ENCODE measurements at places on chromosomes 16 and 17.
A peak's percentile ranks its signal among the peaks of the same experiment; 100 is the strongest.

GRCh38 chr17:76262732-76263344 is 2.3 kb upstream of the UBALD2 start:
- no peaks in the 10 kb centered on the region for H3K27me3 ChIP-seq
- no peak overlapping the region for H3K4me3 ChIP-seq
- H3K36me3 ChIP-seq, result peaks cover 20% of the 10 kb centered on the region
- no peak overlapping the region for H3K27ac ChIP-seq
- peaks cover 2% of the 10 kb centered on the region for H3K4me1 ChIP-seq
- DNase-seq, result no peak

DNA sequence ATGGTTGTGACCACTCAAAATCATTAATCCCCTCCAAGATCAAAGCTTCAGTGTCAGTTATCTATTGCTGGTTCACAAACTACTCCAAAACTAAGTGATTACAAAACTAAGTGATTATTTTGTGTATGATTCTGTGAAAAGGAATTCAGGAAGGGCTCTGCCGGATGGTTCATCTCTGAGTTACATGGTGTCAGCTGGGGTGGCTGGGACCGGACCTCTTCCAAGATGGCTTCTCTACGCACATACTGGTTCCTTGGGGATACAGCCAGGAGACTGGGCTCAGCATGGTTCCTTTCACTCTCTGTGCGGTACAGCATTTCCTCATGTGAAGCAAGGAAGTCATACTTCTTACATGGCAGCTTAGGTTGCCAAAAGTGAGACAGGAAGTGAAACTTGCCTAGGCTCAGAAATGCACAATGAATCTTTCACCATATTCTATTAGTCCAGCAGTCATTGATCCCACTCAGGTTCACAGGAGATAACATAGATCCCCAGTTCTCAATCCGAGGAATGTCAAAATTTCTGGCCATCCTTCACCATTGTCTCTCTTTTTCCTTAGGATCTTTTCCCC is 97.9 kb upstream of the IRX6 start:
- peaks cover 24% of the 10 kb centered on the region for H3K27me3 ChIP-seq
- DNase-seq, result no peak
- no peak overlapping the region for H3K27ac ChIP-seq
- H3K4me3 ChIP-seq, result no peak overlapping the region

- no peaks in the 10 kb centered on the region for H3K27me3 ChIP-seq
- H3K4me1 ChIP-seq, result no peaks in the 10 kb centered on the region
- H3K27ac ChIP-seq, result no peak overlapping the region
- DNase-seq, result no peak
- no peaks in the 10 kb centered on the region for H3K36me3 ChIP-seq
These were observed 538.3 kb downstream of the NPIPA7 start for GRCh38 chr16:16917191-16917785.

GRCh38 chr17:10210151-10210574 is 11.8 kb upstream of the GAS7 start:
- H3K36me3 ChIP-seq, result no peaks in the 10 kb centered on the region
- peak; percentile 61 for DNase-seq
- H3K27ac ChIP-seq, result no peak overlapping the region
- H3K4me3 ChIP-seq, result no peak overlapping the region
- no peaks in the 10 kb centered on the region for H3K27me3 ChIP-seq

DNA sequence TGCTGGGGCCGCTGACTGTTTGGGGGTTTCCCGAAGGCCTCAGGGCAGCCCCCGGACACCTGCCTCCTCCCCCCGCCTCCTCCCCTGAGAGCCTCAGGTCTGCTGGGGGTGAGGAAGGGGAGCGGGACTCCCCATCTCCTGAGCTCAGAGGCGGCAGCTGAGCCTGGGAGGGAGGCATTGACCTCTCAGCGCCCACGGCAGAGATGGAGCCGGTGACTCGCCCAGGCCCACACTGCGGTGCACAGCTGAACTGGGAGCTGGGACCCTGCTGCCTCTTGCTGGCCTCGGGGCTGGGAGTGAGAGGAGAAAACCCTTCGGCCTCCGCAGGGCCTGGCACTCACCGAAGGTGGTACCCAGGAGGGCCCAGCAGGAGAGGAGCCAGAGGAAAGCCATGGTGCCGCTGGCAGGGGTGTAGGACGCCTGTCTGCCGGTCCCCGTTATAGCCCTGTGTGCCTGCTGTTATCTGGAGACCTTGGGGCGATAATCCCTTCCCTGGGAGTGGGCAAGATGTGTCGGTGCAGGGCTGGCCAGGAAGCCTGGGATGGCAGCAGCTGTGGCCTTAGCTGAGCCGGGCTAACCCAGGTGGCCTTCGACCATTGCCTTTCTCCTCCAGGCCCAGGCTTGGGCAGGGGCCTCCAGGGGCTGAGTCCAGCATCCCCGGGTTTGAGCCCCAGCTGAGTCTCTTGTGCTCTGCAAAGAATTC is at the start of gene CTRB2:
Gene CTRB2 (minus strand): TSS at position 413 of the 703 bp plus-strand sequence. CDS start 20 bp downstream, at position 393.
- H3K4me1 ChIP-seq, result no peaks in the 10 kb centered on the region
- DNase-seq, result no peak
- H3K27ac ChIP-seq, result no peak within 1 kb of the TSS
- no peak within 1 kb of the TSS for H3K4me3 ChIP-seq
- no peaks in the 10 kb centered on the region for H3K36me3 ChIP-seq

DNA sequence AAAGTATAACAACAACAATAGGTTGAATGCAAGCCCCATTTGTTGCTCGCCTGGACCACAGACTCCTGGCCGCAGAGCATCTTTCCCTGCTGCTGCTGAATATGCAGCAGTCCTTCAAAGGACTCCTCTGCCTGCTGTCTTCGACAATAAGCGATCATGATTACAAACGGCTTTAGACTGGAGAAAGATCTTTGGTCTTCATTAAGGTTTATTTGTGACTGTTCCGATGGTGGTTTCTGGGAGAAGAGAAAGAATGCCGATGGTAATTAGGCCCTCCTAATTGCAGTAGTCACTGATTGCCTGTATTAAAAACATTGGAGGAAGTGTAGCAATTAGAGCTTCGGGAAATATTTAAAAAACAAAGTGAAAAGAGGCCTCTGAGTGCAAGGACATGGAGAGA is 138.2 kb downstream of the CACNG3 start:
- H3K27me3 ChIP-seq, result peaks cover 48% of the 10 kb centered on the region
- no peak overlapping the region for H3K4me3 ChIP-seq
- no peak overlapping the region for H3K27ac ChIP-seq
- H3K4me1 ChIP-seq, result no peaks in the 10 kb centered on the region

All from MCF 10A (cell line).